Left hindlimb (tissue), 1 donor: ENCODE measurements at places on chromosomes 11 and 22.

DNA sequence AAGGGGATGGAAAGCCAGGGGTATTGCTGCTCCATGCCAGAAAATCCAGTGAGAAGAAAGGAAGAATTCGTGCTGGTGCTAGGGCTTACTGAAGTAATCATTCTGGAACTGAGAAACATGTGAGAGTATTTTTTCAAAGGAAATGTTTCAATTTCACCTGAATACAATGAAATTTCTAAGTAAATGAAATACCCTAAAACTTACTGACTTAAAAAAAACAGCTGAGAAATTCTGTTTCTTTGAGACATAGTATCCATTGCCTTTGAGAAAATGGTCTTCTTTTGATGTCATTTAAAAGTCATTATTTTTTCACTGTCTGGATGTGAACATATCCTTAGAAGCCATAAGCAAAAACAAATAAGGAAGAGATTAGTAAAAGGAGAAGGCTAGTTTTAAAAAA, at the start of gene OR51V1:
TSS of gene OR51V1 (minus strand) at position 101 of the 400 bp plus-strand sequence. CDS start at position 101, 0 bp downstream.
- no peak for DNase-seq

DNA sequence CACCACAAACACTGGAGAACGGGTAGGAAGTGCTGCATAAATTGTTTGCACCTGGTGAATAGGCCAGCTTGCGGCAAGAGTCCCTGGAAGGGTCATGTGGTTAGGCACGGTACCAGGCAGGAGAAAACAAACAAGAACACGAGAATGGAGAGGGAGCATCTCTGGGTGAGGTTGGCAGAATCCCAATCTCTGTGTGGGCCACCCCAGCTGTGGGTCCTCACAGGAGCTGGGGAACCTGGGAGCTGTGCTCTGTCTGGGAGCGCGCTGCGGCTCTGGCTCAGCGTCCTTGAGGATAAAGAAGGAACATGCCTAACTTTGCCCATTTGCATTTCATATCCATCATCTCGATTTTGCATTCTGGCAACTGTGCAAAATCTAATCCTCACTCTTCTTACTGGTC, 46.1 kb upstream of the JAM3 start:
- no peak for DNase-seq

DNA sequence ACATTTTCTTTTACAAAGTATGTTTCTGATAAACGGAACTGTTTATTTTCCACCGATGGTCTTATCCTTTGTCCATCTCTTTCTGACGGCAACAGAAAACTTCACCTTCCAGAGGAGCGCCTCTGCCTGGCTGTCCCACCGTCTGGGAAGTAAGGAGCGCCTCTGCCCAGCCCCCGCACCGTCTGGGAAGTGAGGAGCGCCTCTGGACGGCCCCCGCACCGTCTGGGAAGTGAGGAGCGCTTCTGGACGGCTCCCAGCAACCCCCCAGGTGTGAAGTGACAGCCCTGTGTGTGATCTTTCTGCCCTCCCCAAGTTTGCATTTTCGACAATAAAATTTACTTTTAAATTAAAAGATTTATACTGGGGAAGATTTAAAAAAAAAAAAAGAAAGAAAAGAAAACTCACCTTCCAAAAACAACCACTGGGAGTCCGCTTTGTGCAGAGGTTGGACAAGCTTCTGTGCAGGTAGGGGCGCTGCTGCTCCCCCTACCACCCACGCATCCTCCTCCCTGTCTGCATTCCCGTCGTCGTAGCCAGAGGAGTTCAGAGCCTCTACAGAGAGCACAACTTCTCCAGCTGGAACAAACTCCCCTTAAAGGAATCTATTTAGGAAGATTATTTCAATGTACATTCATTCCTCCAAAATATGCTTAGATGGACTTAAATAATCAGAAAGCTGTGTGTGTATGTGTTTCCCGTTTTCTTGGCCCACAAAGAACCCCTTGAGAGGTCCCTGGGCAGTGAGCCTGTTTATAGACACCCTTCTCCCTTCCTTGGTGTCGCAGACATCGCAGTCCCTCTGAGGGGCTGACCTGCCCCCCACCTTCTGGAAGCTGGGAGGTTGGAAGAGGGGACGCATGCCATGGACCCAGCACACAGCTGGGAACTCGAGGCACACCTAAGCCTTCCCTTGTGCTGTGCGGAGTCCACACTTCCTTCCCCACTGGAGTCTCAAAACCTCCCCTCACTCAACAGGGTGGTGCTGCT, 849 bp upstream of the APOBEC3B start:
- peak; percentile 70 for DNase-seq

- no peak for DNase-seq
Measured at GRCh38 chr11:1479678-1480118, 6.9 kb downstream of the MOB2 start.

DNA sequence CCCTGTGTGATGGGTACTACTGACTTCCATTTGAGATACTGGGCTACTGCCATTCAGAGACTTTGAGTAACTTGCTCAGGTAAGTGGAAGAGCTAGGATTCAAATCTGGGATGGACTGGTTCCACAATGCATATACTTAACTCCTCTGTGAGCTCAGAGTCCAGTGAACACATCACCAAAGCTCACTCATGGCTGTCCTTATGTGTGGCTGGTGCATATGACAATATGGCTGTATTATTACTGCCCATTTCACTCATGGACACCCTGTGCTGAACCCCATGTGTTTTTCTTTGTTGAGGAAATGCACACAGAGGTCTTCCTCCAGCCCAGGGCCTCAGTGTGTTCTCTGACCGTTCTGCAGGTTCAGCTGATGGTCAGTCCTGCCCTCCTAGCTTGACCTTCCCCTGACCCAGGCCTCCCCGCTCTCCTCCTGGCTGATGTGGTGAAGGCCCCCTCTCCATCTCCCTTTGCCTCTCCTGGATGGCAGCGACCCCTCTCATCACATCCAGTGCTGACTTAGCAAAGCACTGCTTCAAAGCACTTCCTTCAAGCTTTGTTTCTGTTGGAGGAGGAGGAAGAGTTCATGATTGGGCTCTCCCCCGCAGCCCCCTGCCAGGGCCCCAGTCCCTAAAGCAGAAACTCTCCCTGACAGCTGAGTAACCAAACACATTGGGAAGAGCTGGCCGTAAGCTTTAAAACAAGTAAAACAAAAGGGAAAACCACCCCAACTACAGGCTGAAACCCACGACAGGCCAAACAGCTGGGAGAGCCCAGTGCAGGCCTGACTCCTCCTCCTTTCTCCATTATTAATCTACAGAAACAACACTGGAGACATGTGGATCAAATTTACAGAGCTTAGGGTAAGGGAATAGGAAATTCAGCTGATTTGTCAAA, 101.2 kb downstream of the NAT10 start:
- DNase-seq: peak; percentile 78

GRCh38 chr11:41720761-41721160, 261.3 kb upstream of the LRRC4C start:
- DNase-seq: no peak

DNA sequence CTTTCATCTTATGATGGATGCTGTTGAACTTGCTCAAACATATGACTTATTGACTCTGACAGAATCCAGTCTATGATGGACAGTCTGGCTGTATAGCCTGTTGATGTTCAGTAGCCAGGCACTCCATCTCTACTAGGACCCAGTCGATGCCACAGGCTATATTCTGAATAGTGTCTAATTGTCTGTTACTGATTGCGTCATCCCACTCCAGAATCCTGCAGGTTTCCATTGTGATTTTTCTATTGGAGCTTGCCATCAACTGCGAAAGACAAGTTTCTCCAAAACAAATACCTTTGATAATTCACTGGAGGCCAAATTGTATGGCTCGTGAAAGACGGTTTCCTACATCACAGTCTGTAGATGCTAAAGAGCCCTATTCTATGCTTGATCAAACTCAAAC, 481.7 kb upstream of the CHORDC1 start:
- DNase-seq: no peak

DNA sequence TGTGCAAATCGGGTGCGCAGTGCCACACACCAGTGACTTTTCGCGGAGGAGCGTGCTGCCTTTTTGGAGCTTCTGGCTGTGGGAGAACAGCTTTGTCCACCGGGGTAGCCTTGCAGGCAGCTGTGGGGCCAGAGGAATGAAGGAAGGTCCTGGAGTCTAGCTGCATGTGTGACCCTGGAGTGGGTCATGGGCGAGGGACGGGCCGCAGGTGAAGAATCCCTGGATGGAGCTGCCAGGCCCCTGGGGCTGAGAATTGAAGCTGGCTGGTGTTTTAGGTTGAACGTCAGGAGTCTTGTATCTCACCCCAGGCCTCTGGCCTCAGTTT, 8.6 kb downstream of the CCND1 start:
- no peak for DNase-seq

GRCh38 chr11:1298695-1299492, 10.5 kb downstream of the TOLLIP start:
- DNase-seq: peak; percentile 24

DNA sequence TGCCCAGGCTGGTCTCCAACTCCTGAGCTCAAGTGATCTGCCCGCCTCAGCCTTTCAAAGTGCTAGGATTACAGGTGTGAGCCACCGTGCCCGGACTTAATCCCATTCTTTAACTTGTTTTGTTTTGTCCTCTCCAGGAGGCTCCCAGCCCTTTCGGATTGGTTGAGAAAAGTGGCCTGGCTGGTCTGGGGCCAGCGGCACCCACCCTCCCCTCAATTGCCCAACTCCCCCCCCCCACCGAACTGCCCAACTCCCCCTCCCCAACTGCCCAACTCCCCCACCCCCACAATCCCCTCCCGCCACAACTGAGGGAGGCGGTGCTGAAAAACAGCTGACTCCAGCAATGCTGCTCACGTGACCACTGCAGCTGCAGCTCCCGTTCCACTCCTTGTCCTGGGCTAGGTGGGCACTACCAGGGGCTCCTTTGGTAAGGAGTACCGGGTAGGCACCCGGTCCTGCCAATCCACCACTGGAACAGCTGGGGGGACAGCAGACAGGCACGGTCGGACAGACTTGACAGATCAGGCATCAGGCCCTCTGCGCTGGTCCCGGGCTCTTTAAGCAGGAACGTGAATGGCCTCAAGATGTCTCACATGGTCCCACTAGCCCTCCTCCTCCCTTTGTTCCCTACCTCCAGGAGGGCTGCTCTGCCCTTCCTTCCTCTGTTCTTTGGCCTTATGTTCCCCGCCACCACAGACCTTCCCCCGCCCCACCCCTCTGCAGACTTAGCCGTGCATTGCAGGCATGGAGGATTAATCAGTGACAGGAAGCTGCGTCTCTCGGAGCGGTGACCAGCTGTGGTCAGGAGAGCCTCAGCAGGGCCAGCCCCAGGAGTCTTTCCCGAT, at the start of gene TCN2:
TSS of gene TCN2 (plus strand) at position 720 of the 845 bp plus-strand sequence. CDS start 158 bp downstream, outside the sequence.
- peak; percentile 82 for DNase-seq

DNA sequence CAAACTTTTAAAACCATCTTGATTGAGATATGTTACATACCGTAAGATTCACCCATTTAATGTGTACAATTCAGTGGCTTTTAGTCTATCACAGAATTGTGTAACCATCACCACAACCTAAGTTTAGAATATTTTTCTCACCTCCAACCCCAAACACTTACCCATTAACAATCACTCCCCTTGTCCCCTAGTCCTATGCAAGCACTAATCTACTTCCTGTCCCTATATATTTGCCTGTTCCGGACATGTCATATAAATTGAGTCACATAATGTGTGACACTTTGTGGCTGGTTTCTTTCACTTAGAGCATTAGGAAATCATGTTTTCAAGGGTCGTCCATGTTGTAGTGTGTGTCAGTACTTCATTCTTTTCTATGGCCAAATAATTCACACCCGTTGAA, 38.8 kb downstream of the RASSF10 start:
- DNase-seq: no peak

- no peak for DNase-seq
Measured at GRCh38 chr11:124868331-124869274, 3.4 kb downstream of the ROBO3 start.

- DNase-seq: no peak
Measured at GRCh38 chr22:36355362-36355761, 32.4 kb downstream of the MYH9 start.

DNA sequence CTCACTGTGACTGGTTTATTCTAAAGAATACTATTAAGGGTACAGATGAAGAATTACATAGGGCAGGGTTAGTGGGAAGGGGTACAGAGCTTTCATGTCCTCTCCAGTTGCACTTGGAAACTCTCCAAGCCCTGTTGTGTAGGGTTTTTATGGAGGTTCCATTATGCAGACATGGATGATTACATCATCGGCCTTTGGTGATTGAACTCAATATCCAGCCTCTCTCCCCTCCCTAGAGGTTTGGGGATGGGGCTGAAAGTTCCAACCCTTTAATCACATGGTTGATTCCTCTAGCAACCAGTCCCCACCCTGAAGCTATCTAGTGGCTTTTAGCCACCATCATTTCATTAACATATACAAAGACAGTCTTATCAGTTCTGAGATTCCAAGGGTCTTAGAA, 472.6 kb downstream of the BUD13 start:
- DNase-seq: no peak

DNA sequence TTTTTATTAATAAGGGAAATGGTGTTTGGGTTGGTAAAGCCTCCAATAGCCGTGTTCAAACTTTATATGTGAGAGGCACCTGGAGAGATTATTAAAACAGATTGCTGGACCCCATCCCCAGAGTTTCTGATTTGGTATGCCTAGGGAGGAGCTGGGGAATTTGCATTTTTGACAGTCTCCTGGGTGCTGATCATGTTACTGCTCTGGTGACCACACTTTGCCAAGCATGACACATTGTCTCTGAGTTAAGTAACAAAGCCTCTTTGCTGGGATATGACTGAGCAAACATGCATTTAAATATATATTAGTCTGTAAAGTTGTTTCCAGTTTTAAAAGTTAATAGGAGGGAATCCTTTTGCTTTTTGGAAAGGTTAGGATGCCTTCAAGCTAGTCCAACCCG, 140.4 kb downstream of the NAV2 start:
- DNase-seq: no peak

GRCh38 chr11:1354125-1354938, 35.4 kb upstream of the BRSK2 start:
- DNase-seq: no peak

GRCh38 chr11:12682737-12683500, 8.7 kb downstream of the TEAD1 start:
- DNase-seq: no peak

GRCh38 chr11:100592619-100593260, 94.3 kb upstream of the ARHGAP42 start:
- no peak for DNase-seq

DNA sequence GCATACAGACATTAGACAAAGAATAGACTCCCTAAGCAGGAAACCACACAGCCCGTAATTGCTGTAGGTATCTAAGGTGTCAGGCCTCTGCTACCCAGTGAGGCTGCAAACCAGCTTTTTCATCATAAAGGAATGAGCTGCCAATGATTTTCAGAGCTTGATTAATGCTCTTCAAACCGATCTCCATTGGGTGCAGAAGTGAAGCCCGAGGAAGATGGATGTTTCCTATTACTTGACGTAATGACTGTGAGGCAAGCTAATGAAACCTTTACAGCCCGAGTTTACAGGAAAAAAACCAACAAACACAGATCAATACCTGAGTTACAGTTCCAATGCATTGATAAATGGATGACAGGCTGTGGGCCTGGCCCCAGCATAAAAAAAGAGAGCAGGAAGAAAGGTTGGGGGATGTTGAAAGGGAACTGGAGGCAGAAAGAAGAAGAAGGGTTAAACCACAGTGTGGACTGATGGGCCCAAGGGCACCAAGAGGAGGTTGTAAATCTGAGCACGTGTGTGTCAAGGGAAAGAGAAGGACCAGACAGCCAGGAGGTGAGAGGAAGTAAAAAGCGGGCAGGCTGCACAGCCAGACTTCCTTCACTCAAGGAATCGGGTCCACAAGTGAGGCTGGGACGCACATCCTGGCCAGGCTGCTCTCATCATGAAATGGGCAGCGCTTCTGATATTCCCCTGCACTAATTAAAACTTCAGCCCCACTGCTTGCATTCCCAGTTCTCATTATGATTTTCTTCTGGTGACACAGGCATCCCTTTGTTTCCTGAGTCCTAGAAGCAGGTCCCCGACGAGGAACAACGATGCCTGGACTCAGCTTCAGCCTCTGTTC, 70.6 kb upstream of the NTM start:
- no peak for DNase-seq
